AG10803 (cell line): ENCODE measurements at places on chromosomes 4 and X.

- DNase-seq: no peak
Measured at GRCh38 chr4:81648576-81649275, 177.0 kb upstream of the RASGEF1B start.

DNA sequence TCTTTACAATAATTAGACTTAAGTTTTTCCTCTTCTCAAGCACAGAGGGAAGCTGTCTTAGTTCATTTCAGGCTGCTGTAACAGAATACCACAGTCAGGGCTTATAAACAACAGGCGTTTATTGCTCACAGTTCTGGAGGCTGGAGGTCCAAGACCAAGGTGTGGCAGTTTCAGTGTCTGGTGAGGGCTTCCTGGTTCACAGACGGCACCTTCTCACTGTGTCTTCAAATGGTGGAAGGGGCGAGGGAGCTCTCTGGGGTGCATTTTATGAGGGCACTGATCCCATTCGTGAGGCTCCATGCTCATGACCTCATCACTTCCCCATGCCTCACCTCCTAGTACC, 115.7 kb upstream of the MXRA5 start:
- DNase-seq: peak; percentile 19

DNA sequence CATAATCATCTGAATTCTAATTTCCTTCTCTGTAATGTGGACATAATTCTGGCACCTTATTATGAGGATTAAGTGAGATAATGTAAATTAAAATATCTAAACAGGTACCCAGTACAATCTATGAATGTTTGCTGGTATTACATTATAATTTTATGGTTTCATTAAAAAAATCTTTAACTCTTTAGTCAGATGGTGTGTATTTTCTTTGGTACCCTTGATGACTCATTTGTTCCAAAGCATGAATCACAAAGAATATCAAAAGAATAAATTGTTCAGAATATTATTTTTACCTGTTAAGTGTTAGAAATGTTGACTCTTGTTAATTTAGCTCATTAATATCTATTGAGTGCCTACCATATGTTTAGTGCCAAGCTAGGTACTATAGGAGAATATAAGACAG, 74.3 kb downstream of the SNX25 start:
- no peak for DNase-seq

DNA sequence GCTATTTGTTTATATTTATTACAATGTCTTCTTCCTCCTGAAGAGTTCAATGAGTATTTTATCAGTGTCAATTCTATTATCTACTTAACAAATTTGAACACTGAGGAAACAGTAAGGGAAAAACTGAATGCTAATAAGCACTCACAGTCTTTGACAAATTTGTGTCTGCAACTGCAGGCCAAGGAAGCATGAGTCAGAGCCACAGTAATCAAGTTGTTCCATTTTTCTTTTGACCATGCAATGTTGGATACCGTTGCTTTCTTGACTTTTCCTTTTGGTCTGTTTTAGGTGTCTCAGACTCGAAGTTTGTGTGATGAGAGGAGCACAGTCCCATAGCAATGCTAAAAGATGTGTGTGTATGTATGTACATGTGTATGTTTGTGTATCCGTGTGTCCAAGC, 359.6 kb downstream of the IL1RAPL1 start:
- DNase-seq: no peak

DNA sequence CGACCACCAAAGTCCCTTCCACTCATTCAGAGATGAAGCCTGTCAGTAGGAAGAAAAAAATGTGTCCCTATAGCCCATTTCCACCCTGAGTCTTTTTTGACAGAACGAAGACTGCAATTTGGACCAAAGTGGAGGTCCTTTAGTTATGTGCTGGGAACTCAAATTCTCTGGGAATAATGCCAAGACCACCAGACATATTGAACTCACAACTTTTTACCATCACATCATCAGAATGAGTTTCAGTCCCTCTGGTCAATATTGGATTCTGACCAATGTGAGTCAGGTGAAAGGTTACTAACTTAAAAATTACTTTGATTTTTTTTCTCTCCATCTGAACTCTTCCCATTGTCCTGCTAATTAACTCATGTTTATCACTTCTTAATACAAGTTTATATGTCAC, 128.9 kb downstream of the DKK2 start:
- no peak for DNase-seq

- no peak for DNase-seq
Measured at GRCh38 chrX:68988865-68989264, 160.0 kb downstream of the EFNB1 start.

DNA sequence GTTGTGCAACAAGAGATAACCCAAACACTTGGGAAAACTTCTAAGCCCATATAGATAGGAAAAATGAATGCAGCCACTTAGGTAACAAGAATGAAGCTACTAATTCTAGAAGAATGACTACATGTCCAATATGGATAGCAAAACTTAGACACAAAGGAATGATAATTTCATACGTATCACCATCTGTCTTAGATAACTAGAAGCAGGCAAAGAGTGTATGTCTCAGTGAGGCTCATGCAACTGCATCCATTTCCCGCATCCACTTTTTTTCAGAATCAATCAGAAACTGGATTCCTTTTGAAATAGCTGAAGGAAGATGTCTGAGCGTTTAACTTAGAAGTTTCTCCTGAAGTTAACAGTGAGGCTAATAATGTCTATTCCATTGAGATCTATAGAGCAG, 408.7 kb upstream of the PITX2 start:
- peak; percentile 48 for DNase-seq

DNA sequence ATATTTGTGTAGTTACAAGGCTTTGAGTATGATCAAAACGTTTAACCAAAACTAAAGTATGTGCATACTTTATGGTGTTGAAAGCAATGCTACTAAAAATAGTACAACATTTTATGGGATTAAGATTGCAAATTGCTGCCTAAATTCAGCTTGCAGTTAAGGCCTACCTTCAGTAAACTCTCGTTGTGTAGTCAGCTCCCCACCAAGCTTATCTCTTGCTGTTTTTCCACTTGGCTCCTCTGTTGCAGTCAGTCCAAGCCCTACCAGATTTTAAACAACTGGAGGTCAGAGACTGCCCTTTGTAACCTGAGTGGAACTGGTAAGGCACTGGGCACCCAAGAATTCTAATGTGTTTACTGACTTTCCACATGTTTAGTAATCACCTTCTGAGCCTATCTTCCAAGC, 25.7 kb downstream of the AFF1 start:
- peak; percentile 48 for DNase-seq

- DNase-seq: no peak
Measured at GRCh38 chr4:161583549-161583948, 580.3 kb downstream of the FSTL5 start.

DNA sequence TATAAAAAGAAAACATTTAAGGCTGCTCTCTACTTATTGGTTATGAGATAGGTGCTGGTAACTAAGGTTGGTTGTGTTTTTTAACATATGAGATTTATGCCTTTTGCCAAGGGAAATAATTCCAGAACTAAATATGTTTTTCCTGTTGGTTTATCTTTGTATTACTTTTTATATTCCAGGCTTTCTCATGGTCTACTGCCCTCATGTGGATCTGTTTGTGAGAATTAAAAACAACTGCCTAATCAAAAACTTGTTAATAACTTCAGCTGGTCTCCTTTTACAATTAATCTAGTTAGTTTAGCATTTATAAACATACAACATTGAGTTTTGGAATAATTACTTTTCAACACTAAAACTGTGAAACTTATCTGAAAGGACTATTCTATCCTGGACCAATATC, 1208.3 kb downstream of the ADGRL3 start:
- no peak for DNase-seq

DNA sequence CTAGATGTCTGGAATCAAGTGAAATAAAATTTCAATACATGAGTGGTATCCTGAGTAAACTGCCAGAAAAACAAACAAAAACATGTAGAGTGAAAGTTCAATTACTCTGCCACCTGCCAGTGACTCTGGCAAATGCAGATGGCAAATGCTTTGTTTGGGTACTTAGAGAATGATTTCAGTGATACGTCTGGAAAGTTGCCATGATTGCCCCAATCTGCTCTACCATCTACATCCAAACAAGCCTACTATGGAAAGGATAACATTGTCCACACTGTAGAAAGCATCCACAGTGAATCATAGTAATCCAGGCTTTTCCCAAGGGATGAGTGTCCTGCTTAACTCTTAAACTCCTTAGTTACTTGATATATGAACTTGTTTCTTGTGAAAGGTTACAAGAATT, 3.4 kb downstream of the SPATA4 start:
- DNase-seq: peak; percentile 43

DNA sequence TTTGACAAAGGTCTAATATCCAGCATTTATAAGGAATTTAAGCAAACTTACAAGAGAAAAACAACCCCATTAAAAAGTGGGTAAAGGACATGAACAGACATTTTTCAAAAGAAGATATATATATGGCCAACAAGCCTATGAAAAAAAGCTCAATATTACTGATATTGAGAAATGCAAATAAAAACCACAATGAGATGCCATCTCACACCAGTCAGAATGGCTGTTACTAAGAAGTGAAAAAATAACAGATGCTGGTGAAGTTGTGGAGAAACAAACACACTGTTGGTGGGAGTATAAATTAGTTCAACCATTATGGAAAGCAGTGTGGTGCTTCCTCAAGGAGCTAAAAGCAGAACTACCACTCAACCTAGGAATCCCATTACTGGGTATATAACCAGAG, 91.6 kb upstream of the EFHC2 start:
- DNase-seq: no peak

- no peak for DNase-seq
Measured at GRCh38 chr4:121485190-121485804, 104.5 kb upstream of the QRFPR start.

GRCh38 chr4:106424426-106424825, 55.8 kb upstream of the GIMD1 start:
- no peak for DNase-seq

GRCh38 chrX:65994519-65995506, 45.1 kb downstream of the VSIG4 start:
- DNase-seq: no peak

DNA sequence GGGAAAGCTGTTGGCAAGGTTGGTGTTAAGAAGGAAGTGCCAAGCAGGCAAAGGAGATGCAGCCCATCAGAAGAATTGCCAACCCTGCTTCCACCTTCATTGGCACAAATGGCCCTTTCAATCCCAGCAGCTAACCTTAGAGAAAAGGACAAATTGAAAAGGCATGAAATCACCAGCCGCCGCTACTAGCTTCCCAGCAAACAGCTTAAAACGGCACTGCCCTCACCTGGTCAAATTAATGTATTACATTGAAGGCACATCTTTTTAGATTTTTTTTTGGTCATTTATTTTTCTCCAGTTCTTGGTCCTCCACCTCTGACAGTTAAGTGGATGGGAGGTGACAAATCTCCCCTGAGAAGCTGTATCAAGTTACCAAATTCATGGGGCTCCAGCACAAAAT, 51.0 kb upstream of the NHSL2 start:
- DNase-seq: peak; percentile 36

DNA sequence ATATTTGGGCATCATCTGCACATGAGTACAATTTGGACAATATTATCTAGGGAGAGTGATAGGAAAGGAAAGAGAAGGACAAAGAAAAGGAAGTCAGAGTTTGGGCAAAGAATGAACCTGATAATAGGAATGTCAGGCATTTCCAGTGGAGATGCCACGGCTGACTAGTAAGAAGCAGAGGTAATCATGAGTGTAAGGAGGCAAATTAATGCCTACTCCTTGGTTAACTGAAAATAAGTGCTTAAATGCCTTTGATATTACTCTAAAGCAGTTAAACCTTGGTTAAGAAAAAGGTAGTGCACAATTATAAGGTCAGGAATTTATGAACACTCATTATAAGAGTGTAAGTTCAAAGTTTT, 99.2 kb upstream of the DDIT4L start:
- DNase-seq: peak; percentile 42
